Activated naive CD4-positive, alpha-beta T cell treated with Interleukin-2 at 50 U/mL for 16 hours (primary cell): ENCODE measurements at places on chromosomes 1 and 21.

DNA sequence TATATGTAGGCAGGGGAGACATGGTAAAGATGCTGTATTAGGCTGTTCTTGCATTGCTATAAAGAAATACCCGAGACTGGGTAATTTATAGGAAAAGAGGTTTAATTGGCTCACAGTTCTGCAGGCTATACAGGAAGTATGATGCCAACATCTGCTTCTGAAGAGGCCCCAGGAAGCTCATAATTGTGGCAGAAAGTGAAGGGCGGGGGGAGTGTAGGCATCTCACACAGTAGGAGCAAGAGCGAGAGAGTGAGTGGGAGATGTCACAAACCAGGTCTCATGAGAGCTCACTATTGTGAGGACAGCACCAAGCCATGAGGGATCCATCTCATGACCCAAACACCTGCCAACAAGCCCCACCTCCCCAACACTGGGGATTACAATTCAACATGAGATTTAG lies 21.1 kb downstream of the MAN1A2 start:
- DNase-seq = no peak

DNA sequence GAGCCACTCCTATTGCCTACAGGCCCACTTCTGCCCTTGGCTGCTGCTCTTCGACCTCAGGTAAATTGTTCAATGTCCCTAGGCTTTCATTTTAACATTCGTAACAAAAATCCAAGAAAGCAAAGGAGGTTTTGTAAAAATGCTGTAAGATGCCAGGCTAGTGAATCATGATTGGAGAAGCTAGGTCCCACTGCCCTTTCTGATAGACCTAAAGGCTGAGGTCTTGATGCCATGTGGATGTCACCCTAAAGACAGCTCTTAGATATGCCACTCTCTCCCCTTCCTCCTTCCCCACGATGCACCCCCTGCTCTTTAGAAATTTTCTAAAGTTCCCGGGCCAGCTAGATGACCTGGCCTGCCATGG lies 9.9 kb upstream of the TMEM39B start:
- no peak for DNase-seq

- no peak for DNase-seq
Observed at GRCh38 chr1:172378109-172378760, 42.2 kb upstream of the C1orf105 start.

DNA sequence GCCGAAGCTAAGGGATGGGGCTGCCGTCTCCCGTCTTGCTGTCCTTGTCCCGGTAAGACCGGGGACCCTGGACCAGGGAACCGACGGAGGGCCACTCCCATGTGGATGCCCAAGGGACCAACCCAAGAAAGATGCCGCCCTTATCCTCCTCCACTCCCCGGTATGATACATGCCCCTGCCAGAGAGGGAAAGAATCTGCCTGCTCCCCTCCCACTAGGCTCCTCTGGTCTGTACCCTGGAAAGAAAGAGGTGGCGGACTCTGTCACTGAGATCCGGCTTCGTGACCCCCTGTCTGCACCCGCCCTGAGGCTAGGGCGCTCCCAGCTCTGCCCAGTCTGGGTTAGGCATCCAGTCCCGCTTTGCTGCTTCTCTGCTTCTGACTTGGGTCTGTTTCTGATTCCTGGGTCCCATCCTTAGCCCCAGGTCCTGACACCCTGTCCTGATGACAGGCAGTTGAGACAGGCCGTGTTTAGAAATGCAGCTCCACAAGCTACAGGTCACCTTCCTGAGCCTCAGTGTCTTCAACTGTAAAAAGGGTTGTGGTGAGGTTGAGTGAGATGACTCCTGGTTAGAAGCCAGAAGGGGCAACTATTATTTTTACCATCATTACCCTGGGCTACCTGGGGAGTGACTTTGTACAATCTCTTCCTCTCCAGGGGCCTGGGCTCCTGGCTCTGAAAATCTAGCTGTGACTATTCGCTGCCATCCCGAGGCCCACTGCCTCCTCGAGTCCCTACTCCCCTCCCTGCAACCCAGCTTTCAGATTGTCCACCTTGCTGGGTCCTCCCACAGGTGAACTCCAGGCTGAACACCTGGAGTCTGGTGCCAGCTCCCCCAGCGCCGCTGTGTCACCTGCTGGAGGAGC lies 3.7 kb downstream of the MATN1 start:
- no peak for DNase-seq

DNA sequence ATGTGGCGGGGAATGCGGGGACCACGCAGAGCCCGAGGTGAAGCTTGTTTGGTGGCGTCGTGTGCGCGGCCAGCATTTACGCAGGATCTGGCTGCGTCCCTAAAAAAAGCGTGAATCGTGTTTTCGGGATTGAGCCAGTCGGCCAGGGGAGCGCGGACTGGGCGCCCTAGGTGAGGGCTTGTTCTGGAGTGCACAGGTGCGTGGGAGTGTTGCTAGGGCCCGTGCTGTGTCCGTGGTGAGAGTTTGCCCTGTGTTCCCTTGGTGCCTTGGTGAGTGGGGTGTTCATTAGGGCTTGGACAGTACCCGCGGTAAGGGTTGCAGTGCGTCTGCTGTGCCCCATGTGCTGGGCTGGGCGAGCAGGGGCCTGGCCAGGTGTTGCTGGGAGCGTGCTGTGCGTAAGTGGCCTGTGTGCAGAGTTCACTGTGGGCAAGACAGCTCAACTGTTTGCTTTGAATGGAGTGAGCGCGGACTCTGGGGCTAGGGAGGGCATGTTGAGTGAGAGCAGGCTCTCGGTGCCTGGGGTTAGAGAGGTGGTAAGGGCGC lies 673 bp downstream of the CD46 start:
- DNase-seq = peak; percentile 45

GRCh38 chr1:183234660-183235476 lies 48.8 kb downstream of the LAMC2 start:
- DNase-seq = no peak

DNA sequence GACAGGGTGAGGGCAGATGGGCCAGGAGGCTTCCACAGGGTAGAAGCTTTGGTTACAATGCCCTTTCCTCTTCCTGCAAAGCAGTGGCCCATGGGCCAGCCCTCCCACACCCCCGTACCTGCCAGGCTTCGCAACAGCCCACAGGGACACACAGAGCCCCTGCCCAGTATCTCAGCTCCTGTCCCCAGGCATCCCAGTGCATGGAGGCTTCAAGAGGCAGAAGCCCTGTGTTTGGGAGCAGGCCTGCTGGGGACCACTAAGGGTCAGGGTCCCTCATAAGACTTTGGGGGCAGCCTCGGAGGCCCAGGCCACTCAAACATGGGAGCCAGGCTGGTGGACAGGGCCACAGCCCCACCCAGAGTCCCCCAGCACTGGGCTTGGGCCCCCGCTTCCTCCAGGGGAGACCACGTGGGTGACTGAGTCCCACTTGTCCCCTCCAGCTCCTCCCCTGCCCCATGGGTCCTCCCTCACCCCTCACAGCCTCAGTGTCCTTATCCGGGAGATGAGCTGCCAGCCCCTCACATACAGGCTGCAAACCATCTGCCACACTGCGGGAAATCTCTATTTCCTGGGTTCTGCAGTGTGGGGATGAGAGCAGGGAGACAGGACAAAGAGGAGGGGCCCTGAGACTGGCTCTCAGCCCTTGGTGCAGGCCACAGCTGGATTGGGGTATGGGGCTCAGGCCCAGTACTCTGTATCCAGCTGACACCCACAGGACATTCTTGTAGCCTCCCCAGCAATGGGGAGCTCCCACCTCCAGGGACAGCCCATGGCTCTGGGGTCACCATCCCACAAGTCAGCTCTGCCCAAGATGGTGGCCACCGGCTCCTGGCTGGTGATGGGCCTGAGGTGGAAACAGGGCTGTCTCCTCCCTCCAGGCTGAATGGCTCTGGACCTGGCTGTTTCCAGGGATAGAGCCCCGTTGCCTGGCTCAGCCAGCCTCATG lies 50.7 kb downstream of the WNT9A start:
- DNase-seq = peak; percentile 1

DNA sequence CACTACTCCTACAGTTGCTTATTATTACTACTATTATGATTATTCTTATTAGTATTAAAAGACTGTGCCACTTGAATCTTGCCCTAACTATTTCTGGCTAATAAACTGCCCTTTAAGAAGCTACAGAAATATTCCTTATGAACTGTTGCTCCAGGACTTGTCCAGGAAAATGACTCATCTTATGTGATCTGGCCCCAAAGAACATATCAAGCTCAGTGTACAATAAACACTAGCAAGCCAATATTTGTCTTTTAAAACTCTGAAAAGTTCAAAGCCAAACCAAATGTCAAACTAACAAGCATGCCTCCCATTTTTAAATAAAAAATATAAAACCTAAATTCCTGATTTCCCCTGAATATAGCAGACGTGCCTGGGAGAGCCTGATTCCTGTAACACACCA lies 88.7 kb upstream of the SIM2 start:
- no peak for DNase-seq

GRCh38 chr1:199020904-199021303 lies 382.1 kb downstream of the PTPRC start:
- no peak for DNase-seq
